ENCODE measurements at places on chromosomes 1 and 21.

- peak; percentile 13 for DNase-seq
Measured at GRCh38 chr1:175172503-175172902, 20.1 kb downstream of the KIAA0040 start.

GRCh38 chr1:43056981-43057391, 98.3 kb upstream of the SLC2A1 start:
- DNase-seq = no peak

GRCh38 chr1:10212476-10212875, 2.1 kb downstream of the KIF1B start:
- DNase-seq = no peak

DNA sequence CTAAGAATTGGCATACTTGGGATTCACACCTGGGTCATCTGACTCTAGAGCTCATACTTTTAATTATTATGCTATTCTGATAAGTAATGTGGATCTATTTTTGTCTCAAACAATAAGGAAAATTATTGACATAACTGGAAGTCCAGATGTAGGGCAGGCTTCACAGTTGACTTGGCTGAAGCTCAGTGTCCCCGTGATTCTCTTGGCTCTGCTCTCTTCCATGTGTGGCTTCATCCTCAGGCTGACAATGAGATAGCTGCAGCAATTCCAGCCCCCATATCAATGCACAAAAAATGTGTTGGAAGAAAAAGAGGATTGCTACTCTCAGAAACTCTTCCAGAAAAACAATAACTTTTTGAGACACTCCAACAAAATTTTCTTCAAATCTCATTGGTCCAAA, 23.8 kb downstream of the HSD11B1 start:
- no peak for DNase-seq

Measured in NCI-H1105 (cell line).